ENCODE measurements at places on chromosomes 11 and 22. TPM values are rescaled to one million over a fixed set of nuclear protein-coding genes. Genes with fewer than 3 reads are reported as not detected.

- no peak overlapping the region for H3K4me3 ChIP-seq
- H3K4me1 ChIP-seq: peaks cover 12% of the 10 kb centered on the region
- H3K27me3 ChIP-seq: no peaks in the 10 kb centered on the region
- peaks cover 47% of the 10 kb centered on the region for H3K36me3 ChIP-seq
Measured at GRCh38 chr22:42895541-42895981, 38.5 kb upstream of the ARFGAP3 start.

- peaks cover 6% of the 10 kb centered on the region for H3K4me1 ChIP-seq
- no peaks in the 10 kb centered on the region for H3K27me3 ChIP-seq
- H3K4me3 ChIP-seq: no peak overlapping the region
Measured at GRCh38 chr11:122711831-122712381, 56.4 kb downstream of the UBASH3B start.

DNA sequence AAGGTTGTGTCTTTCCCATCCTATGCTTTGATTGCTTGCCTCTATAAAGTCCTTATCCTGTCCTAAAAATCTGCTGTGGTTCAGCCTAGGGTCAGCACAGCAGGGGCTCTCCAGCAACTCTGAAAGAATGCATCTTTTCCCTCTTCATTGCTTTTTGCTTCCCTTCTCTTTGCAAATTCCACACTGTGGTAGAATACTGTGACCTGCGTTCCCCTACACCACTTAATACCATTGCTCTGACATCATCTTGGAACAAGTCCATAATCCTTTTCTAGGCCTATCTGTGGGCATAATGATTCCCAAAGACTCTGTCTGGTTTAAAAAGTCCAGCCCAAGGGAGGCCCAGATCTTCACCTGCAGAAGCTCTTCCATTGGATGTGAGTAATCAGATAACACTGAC, 177.7 kb downstream of the NAV2 start:
- no peaks in the 10 kb centered on the region for H3K27me3 ChIP-seq
- H3K4me1 ChIP-seq: peaks cover 11% of the 10 kb centered on the region
- no peak overlapping the region for H3K27ac ChIP-seq

DNA sequence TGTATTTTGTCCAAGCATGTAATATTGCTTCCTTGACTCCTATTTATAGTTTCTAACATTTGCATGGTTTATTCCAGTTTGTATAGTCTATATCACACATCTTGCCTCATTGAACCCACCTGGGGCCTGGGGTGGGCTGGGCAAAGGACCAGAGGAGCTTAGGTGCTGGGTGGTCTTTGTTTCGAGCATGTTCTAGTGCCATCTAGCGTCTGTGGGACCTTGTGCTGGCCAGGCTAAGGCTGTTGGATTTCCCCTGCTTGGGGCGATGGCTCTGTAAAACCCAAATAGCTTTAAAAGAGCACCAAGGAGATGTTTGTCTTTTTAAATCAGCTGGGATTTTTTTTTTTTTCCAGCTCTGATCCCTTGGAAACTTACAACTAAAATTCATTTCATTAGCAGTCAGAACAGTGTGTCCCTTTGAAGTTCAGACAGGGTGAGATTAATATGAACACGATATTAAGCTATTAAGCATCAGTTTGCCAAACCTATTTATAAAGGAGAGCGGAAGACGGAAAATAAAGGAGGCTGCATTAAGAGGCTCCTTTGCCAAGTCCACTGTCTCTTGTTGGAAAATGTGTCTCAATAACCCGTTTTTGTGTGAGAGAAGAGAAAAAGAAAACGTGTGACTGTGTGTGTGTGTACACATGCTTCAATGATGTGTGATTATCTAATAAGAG, 157.4 kb downstream of the COMMD9 start:
- H3K4me1 ChIP-seq: no peaks in the 10 kb centered on the region
- no peaks in the 10 kb centered on the region for H3K27me3 ChIP-seq
- peak; percentile 26 for DNase-seq
- H3K36me3 ChIP-seq: no peaks in the 10 kb centered on the region
- H3K27ac ChIP-seq: no peak overlapping the region

- DNase-seq: no peak
- H3K36me3 ChIP-seq: no peaks in the 10 kb centered on the region
- H3K4me1 ChIP-seq: no peaks in the 10 kb centered on the region
- H3K27me3 ChIP-seq: no peaks in the 10 kb centered on the region
- H3K4me3 ChIP-seq: no peak overlapping the region
- no peak overlapping the region for H3K27ac ChIP-seq
Measured at GRCh38 chr11:124791626-124792341, 8.4 kb downstream of the MSANTD2 start.

- no peak overlapping the region for H3K4me3 ChIP-seq
- H3K27ac ChIP-seq: no peak overlapping the region
- DNase-seq: no peak
- H3K27me3 ChIP-seq: peaks cover 12% of the 10 kb centered on the region
- H3K4me1 ChIP-seq: peaks cover 1% of the 10 kb centered on the region
- no peaks in the 10 kb centered on the region for H3K36me3 ChIP-seq
Measured at GRCh38 chr11:19673924-19674729, 38.5 kb upstream of the NAV2 start.

DNA sequence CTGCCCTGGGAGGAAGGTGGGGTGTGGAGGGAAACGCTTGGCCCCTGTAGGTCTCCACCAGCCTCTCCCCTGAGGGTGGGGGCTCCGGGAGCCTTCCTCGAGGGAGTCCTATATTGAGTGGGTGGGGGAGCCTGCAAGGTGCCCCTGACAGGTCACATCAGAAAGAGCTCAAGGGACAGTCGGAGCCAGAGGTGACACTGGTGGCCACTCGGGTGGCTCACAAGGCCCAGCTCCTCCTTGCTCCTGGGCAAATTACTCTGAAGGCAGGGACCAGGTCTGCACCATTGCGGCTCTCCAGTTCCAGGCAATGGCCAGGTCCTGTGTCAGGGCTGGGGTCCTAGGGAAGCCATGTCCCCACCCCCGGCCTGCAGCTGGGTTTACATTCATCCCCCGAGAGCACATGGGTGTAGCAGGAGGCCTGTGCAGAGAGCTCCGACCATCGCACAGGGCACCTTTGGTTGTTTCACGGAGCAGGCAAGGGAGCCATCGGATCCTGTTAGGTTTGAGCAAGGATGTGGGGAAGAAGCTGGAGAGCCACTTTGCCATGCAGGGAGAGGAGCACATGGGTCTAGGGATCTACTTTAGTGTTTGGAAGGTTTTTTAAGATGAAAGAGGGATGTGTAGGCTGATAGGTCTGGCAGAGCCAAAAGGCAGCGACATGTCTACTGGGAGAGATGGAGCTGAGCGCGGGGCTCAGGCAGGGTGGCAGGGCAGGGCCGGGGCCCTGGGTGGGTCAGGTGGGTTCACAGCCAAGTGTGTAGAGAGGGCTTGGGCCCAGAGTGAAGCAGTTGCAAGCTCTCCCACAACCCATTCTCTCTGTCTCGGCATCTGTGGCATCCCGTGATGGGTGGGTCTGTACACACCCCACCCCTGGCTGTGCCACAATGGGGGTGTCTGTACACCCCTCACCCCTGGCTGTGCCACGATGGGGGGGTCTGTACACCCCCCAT, 14.8 kb downstream of the CCND1 start:
- H3K4me3 ChIP-seq: no peak overlapping the region
- peaks cover 60% of the 10 kb centered on the region for H3K36me3 ChIP-seq
- H3K27ac ChIP-seq: peak overlapping the region; percentile 30
- H3K27me3 ChIP-seq: no peaks in the 10 kb centered on the region
- no peaks in the 10 kb centered on the region for H3K4me1 ChIP-seq

DNA sequence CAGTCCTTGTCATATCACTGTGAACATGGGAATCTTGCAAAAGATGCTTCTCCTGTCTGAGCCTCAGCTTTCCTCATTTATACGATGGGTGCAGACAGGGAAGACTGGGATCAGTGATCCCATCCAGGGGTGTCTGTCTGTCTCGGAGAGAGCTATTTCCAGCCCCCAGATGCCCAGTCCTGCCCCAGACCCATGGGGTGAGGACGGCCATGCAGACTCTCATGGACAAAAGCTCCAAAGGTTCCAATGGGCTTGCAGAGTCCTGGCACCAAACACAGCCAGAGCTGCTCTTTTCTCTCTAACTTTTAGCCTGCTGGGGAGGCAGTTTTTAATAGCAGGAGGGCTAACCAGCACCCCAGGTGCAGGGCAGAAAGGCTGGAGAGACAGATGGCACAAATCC, 5.2 kb downstream of the SCUBE1 start:
- H3K4me1 ChIP-seq: no peaks in the 10 kb centered on the region
- H3K27me3 ChIP-seq: no peaks in the 10 kb centered on the region
- H3K36me3 ChIP-seq: peaks cover 4% of the 10 kb centered on the region

- H3K4me3 ChIP-seq: no peak overlapping the region
- DNase-seq: no peak
Measured at GRCh38 chr11:46905806-46906205, 12.5 kb downstream of the LRP4 start.

GRCh38 chr22:17684245-17684644, 45.7 kb downstream of the BCL2L13 start:
- peaks cover 5% of the 10 kb centered on the region for H3K36me3 ChIP-seq
- no peak for DNase-seq
- H3K27me3 ChIP-seq: no peaks in the 10 kb centered on the region
- no peak overlapping the region for H3K4me3 ChIP-seq
- H3K4me1 ChIP-seq: no peaks in the 10 kb centered on the region

DNA sequence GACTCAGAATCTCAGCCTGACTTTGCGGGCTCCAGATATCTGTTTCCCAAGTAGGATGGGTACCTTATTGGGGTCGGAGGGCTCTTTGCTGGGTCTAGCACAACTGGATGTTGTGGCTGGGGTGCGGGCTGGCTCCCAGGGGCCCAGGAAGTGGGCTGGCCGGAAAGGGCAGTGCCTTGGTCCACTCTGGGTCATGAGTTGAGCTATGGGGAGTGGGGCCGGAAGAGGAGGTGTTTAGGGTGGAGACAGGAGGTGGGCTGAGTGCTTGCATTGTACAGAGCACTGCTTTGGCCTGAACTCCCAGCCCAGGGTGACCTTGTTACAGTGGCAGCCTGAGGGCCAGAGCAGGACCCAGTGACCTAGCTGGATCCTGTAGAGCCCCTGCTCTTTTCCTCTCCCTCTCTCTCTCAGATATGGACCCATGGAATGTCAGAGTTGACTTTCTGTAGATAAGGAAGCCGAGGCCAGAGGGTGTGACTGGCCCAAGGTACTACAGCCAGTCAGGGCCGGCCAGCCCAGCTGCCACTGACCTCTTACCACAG, 13.2 kb downstream of the PHLDB1 start:
- H3K36me3 ChIP-seq: peaks cover 46% of the 10 kb centered on the region
- no peaks in the 10 kb centered on the region for H3K27me3 ChIP-seq
- H3K4me3 ChIP-seq: peak overlapping the region; percentile 72
- peaks cover 48% of the 10 kb centered on the region for H3K4me1 ChIP-seq
- H3K27ac ChIP-seq: peak overlapping the region; percentile 79

DNA sequence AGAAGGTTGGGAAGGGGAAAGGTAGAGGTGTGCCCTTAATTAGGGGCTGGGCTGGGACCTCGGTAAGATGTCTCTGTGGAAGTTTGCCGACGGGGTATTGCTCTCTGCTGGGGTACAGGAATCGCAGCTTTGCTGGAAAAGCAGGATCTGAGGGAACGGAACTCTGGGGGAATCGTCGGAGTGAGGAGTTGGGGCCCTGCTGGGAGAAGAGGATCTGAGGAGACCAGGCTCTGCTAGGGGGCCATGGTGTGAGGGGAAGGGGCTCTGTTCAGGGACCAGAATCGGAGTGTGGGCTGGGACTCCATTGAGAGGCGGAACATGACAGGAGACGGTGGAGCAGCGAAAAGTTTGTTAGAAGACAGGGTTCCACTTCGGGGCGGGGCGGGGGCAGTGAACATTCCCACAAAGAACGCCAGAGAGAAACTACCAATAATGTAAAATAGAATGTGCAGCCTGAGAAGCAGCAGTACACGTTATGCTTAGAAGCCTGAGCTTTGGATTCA, 456 bp downstream of the AAMDC start:
- peak overlapping the region; percentile 90 for H3K4me3 ChIP-seq
- H3K27me3 ChIP-seq: no peaks in the 10 kb centered on the region
- peak; percentile 14 for DNase-seq
- peaks cover 29% of the 10 kb centered on the region for H3K36me3 ChIP-seq

GRCh38 chr22:20145832-20146223, 5.0 kb downstream of the CCDC188 start:
- no peaks in the 10 kb centered on the region for H3K4me1 ChIP-seq
- no peak overlapping the region for H3K27ac ChIP-seq
- H3K27me3 ChIP-seq: no peaks in the 10 kb centered on the region
- peaks cover 12% of the 10 kb centered on the region for H3K36me3 ChIP-seq
- no peak overlapping the region for H3K4me3 ChIP-seq

- H3K27me3 ChIP-seq: no peaks in the 10 kb centered on the region
- no peaks in the 10 kb centered on the region for H3K4me1 ChIP-seq
- DNase-seq: no peak
- H3K27ac ChIP-seq: no peak overlapping the region
- no peaks in the 10 kb centered on the region for H3K36me3 ChIP-seq
Measured at GRCh38 chr11:5131584-5132335, 6.4 kb downstream of the OR52A5 start.

- DNase-seq: no peak
- H3K4me1 ChIP-seq: no peaks in the 10 kb centered on the region
- H3K27me3 ChIP-seq: no peaks in the 10 kb centered on the region
Measured at GRCh38 chr11:63710476-63711217, 29.3 kb downstream of the RTN3 start.

GRCh38 chr11:63032457-63032856, 16.8 kb upstream of the SLC22A8 start:
- H3K27ac ChIP-seq: no peak overlapping the region
- H3K4me3 ChIP-seq: no peak overlapping the region
- no peaks in the 10 kb centered on the region for H3K36me3 ChIP-seq
- H3K27me3 ChIP-seq: peaks cover 85% of the 10 kb centered on the region
- no peak for DNase-seq

GRCh38 chr11:127205688-127206217, 205.2 kb upstream of the KIRREL3 start:
- no peaks in the 10 kb centered on the region for H3K36me3 ChIP-seq
- H3K4me3 ChIP-seq: no peak overlapping the region
- H3K4me1 ChIP-seq: no peaks in the 10 kb centered on the region
- H3K27me3 ChIP-seq: no peaks in the 10 kb centered on the region

DNA sequence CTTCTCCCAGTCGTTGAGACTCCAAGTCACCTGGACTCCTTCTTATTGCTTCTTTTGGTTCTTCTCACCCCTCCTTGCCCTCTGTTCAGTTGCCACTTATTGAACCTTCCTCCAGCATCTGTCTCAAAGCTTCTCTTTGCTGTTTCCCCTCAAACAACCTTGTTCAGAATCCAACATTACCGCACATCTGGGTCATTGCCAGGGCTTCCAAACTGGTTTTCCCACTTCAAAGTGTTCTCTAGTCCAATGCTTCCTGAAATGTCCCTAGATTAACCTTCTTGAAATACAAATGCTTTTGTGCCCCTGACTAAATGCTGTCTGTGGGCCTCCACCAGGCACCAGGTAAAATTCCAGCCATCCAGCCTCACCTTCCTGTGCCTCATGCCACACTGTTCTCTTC, 100.8 kb upstream of the TTC12 start:
- DNase-seq: no peak
- no peak overlapping the region for H3K4me3 ChIP-seq
- peaks cover 53% of the 10 kb centered on the region for H3K27me3 ChIP-seq

GRCh38 chr11:110345743-110346142, 49.3 kb upstream of the RDX start:
- no peak overlapping the region for H3K27ac ChIP-seq
- H3K4me1 ChIP-seq: peaks cover 50% of the 10 kb centered on the region
- no peaks in the 10 kb centered on the region for H3K27me3 ChIP-seq
- peaks cover 14% of the 10 kb centered on the region for H3K36me3 ChIP-seq

Gene OR6A2
- total RNA-seq: 0.09 TPM

Gene TEX12
- not detected for total RNA-seq

Gene EXPH5
- total RNA-seq: 14.0 TPM

Gene AP1B1
- total RNA-seq: 92.7 TPM

Gene CYP2D6
- 10.7 TPM for total RNA-seq

Gene CARD16
- total RNA-seq: 13.0 TPM

Gene EMSY
- total RNA-seq: 30.0 TPM

Gene ALKBH8
- total RNA-seq: 6.8 TPM

Gene GRAP2
- total RNA-seq: not detected

Gene ZP1
- total RNA-seq: not detected

Gene APOA4
- not detected for total RNA-seq

Gene GLYAT
- not detected for total RNA-seq

Gene ANKK1
- total RNA-seq: 0.90 TPM

Measured in Calu3 (cell line).